AG04449 (cell line): ENCODE measurements at places on chromosomes 1 and 21.

DNA sequence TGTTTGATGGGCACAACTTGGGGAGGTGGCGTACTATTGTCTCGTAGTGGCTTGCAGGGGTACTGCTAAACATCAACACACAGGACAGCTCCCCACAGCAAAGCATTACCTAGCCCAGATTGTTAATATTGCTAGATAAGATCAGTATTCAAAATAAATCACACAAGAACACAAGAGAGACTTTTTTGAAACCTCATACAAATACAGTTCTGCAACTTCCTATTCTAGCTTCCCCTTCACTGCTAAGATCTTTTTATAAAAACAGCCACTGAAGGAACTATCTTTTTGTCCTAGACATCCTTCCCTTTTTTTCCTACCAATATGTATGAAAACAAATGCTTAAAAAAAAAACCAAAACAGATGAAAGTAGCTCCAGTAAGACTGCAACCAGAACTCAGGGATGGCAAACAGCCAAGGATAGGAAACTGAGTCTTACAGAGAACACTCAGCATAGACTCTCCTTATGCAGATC is 137.8 kb upstream of the KRTAP19-8 start:
- no peak for DNase-seq

DNA sequence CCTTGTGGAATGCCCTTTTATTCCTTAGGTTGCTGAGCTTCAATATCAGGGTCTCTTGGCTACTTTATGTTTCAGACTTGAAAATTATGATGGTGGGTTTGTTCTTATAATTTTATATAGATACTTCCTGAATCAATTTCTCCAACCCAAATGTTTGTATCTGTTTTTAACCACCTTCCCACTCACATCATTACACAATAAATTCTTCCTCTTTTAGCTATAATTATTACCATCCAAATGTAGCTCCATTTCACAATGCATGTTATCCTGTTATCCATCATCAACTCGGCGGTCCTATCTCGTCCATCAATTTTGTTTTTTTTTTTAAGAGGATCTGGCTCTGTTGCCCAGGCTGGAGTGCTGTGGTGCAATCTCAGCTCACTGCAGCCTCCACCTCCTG is 357.6 kb upstream of the ZP4 start:
- DNase-seq: no peak

GRCh38 chr1:184483101-184483683 is 96.4 kb downstream of the C1orf21 start:
- DNase-seq: no peak

- no peak for DNase-seq
These were observed 1.0 kb downstream of the AURKAIP1 start for GRCh38 chr1:1373815-1374588.

- DNase-seq: no peak
These were observed 223.4 kb upstream of the FMN2 start for GRCh38 chr1:239868058-239868832.

- no peak for DNase-seq
These were observed 212.7 kb downstream of the FAF1 start for GRCh38 chr1:50747394-50747793.

DNA sequence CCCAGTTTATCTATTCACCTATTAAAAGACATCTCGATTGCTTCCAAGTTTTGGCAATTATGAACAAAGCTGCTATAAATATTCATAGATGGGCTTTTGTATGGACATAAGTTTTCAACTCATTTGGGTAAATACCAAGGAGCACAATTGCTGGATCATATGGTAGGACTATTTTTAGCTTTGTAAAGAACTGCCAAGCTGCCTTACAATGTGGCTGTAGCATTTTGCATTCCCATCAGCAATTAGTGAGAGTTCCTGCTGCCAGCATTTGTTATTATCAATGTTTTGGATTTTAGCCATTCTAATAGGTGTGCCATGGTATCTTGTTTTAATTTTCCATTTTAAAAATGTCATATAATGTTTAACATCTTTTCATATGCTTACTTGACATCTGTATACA is 475.6 kb upstream of the NCAM2 start:
- DNase-seq: no peak

- peak; percentile 98 for DNase-seq
These were observed 136.1 kb upstream of the HOOK1 start for GRCh38 chr1:59678493-59679228.

GRCh38 chr1:152658649-152659048 is 4.5 kb upstream of the LCE2D start:
- DNase-seq: no peak

DNA sequence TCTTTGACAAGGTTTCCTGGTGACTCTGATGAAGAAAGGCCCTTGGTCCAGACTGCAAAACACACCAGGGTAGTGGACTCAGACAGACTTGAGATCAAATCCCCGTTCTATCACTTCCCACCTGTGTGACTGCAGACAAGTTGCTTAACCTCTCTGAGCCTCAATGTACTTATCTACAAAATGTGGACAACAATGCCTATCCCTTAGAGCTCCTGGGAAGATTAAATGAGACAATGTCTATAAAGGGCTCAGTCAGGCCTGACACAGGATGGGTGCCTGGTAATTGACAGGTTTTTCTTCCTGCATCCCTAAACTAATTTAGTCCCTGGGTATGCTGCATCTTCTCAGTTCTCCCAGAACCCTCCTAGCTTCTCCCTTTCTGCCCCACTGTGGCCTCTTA is 37.9 kb upstream of the ZBTB40 start:
- no peak for DNase-seq

- DNase-seq: no peak
These were observed 477.5 kb downstream of the SMYD3 start for GRCh38 chr1:246029616-246030015.

DNA sequence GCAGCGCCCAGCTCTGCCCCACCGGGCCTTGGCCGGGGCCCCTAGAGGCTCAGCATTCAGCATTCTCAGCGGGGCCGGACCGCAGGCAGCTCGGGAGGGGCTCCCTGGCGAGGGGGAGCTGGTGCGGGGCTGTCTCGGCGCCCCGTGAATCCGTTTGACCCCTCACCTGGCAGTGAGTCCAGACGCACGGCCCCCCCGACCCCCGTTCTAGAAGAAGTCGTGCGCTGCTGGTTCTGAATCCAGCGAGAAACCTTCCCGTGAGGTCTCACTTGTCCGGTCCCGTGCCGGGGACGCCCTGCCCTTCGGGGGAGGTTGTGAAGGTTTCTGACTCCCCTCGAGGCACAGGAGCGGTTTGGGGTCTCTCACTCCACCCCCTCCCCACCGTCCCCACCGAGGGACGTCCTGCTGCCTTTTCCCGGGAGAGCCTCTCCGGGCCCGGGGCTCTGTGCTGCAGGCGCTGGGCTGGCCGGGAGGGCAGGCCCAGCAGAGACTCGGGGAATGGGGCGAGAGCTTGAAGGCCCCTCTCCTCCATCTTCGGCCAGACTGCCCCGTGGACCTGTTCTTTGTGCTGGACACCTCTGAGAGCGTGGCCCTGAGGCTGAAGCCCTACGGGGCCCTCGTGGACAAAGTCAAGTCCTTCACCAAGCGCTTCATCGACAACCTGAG is 655 bp downstream of the COL6A1 start:
- no peak for DNase-seq

DNA sequence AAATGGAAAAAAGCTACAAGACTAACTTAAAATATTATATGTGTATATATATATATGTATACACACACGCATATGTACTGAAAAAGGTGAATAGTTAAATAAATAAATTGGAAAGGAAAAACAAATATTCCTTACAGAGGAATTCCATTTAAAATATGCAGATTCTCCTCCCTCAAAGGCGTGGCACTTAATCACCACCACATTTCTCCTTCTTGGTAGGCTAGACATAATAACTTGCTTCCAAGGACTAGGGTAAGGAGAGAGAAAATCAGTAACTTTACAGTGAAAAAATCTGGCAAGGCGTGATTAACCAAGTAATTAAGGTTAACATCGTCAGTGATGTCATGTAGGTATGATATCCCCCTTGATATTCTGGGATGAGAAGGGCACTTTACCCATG is 84.0 kb upstream of the USP25 start:
- no peak for DNase-seq

- no peak for DNase-seq
These were observed 145.0 kb downstream of the PATJ start for GRCh38 chr1:61887076-61887867.

DNA sequence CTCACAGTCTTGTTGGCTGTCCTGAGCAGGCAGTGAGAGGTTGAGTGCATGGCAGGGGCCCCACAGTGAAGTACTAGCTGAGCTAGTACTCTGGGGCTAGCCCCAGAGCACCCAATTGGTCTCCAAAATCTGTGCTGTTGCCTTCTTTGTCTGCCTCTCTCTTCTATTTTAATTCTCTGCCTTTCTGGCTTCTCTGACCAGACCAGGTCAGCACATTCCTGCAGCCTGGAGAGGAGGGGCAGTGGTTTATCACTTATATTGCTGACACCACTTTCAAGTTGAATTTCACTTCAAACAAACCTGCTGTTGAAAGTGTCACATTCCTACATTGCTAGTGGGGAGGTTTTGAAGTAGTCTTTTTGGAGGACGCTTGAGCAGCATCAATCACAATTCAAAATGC is 628.7 kb downstream of the PTPRU start:
- DNase-seq: no peak

DNA sequence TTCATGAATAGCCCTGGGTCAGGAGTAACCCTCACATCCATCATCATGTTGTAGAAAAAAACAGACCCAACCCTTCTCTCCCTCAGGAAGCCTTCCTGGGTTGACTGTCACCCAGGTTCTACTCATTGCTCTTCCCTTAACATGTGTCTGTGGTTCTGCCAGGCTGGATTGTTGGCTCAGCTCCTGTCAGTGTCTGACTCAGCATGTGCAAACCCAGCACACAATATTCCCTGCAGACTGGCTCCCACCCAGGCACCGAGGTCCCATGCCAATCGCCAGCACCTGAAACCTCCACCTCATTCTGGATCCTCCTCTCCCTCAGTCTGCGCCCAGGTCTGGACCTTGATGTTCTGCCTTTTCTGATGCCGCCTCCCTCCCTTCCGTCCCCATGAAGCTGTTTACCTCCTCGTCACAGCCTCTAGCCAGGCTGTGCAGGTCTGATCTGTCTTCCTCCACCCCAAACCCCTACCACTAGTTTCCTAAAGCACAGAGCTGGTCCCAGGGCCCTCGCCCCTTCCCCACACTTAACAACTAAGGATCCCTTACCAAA is 4.3 kb upstream of the S100A8 start:
- no peak for DNase-seq

DNA sequence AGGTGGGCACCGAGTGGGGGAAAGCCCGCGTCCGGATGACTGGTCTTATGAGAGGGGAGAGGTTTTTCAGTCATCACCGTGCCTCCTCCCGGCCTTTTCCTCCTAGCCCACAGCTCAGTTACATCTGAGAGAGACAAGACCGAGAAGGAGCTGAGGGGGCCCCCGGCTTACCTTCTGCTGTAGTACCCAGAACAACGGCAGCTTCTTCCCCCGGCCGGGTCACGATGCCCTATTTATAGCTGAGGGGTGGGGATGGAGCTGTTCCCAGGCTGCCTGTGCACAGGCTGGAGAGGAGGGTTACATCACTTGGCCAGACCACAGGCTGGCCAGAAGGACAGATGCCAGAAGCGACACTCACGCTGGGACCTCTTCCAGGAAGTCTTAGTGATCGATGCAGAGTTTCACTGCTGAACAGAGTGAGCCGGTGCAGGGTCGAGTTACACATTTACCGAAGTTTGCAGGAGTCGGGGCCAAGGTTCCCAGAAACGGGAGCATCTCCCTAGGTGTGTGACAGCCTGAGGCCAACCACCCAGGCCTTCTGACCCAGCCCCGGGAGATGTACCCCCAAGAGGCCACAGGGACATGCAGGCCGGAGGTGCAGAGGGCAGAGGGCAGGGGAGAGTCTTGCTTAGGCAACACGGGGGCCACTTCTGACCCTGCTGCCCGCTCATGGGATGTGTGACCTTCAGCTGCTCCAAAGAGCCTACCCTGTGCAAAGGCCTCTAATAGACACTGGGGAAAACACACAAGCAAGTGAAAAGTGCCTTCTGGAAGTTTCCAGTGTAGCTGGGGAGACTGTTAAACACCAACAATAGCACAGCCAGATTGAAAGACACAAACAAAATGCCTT is at the start of gene AGT:
Gene AGT, minus strand, starts transcription at position 208 of the 850 bp plus-strand sequence. CDS start 3,299 bp downstream, outside the sequence.
- peak; percentile 69 for DNase-seq

DNA sequence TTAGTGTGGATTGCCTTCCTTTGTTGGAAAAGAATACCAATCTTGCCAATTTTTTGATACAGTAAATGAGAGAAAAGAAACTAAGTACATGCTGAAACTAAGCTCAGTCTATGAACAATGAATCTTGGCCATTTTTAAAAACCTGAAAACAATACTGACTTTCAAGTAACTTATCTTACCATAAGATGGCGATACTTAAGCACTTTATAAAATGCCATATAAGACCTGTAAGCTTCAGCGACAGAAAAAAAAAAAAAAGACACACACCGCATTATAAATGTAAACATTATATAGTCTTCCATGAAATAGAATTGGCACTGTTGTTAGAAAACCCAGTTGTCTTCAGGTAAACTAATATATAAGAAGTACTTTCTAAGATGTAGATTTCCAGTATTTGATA is 3.0 kb downstream of the OLFM3 start:
- DNase-seq: no peak

DNA sequence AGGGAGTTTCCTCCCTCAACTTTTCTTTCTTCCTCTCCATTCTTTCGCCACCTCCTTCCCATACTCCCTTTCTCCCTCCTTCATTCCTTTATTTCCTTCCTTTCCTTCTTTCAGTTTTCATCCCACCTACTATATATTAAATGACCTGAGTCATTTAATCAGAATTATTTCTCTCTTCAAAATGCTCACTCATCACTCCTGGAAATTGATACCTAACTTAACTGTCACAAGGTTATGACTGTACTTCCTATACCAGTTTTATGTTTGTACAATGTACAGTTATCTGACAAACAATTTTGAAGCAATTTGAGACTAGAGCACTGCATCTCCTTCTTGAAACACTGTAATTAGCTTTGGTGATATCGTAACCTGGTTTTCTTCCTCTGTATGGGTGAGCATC is 41.4 kb downstream of the NEXN start:
- DNase-seq: no peak

DNA sequence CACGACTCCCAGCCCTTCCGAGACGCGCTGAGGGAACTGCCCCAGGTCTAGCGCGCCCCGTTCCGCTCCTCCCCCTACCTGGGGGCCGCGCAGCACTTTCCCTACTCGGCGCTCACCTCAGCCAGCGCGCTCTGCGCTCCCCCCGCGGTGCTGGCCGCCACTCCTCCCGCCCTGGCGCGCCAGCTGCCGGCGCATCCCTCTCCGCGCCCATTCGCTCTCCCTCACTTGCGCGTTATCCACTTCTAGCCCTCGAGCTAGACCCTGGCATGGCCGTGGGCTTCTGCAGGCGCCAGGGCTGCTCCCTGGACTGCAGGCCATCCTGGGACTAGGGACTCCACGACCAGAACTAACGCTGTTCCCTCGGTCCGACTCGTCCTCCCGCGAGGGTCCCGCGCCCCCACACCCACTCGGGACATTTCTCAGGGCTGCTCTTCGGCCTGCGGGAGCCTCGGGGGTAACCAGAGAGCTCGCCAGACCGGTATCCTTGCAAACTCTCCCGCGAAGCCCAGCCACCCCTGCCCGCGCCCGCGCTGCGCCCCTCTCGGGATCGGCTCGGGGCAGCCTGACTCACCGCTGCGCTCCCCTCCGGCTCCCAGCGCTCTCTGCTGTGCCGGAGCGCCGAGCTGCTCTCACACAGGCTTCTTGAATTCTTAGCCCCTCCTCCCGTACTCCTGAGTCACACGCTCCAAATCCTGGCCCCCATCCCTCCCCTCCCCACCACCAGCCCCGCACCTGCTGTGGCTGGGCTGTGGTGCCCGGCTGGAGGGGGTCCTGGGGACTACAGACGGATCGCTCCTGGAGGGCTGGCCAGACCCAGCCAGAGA is at the start of gene NGF:
Gene NGF, minus strand, starts transcription at position 617 of the 824 bp plus-strand sequence. CDS start 51,454 bp downstream, outside the sequence.
- DNase-seq: no peak
